ENCODE measurements at places on chromosomes 1 and 21.
A peak's percentile ranks its signal among the peaks of the same experiment; 100 is the strongest.

- no peaks in the 10 kb centered on the region for H3K4me1 ChIP-seq
- no peak overlapping the region for H3K27ac ChIP-seq
- no peak overlapping the region for H3K4me3 ChIP-seq
- DNase-seq = no peak
- H3K27me3 ChIP-seq = no peaks in the 10 kb centered on the region
Measured at GRCh38 chr1:242515555-242515954, 8.9 kb downstream of the PLD5 start.

DNA sequence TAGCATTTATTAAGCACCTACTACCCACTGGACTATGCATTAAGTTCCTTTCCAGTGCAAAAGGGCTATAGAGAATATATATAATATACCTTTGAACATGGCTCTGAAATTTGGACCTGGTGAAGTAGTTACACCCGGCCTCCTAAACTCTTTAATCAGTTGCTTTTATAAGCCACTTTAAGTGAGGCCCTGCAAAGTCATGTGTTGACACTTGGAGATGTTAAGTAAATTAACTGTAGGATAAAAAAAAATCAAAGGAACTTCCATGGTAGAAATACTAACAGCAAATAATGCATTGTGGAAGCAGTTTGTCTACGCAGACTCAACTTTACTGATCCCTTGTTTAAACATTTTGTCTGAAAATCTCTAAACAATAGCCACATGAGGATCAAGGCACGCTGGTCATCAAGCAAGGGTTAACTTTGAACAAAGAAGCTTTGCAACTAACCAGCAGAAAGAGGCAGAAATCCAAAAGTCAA, 283.9 kb downstream of the VAV3 start:
- H3K27ac ChIP-seq = no peak overlapping the region
- H3K4me3 ChIP-seq = no peak overlapping the region
- no peaks in the 10 kb centered on the region for H3K27me3 ChIP-seq
- no peaks in the 10 kb centered on the region for H3K4me1 ChIP-seq
- no peaks in the 10 kb centered on the region for H3K36me3 ChIP-seq

- H3K4me1 ChIP-seq = no peaks in the 10 kb centered on the region
- H3K27me3 ChIP-seq = no peaks in the 10 kb centered on the region
- no peak overlapping the region for H3K27ac ChIP-seq
- no peak for DNase-seq
- H3K4me3 ChIP-seq = no peak overlapping the region
Measured at GRCh38 chr1:101060992-101061391, 35.4 kb upstream of the DPH5 start.

DNA sequence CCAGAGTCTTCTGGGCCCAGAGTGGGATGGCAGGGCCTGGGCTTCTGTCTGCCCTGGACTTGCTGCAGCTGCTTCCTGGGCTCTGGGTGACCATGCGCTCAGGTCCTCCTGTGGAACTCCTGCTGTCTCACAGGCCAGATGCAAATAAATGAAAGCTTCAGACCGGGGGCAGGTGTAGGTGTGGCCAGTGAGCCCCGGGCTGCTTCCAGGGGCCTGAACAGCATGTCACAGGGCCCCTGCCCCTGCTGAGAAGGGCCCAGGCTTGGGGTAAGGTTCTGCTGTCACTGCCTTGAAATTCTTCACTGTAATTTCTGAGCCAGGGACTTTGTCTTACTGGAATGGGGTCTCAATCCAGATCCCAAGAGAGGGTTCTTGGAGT, 2.5 kb upstream of the PKNOX1 start:
- DNase-seq = peak; percentile 61
- H3K36me3 ChIP-seq = no peaks in the 10 kb centered on the region
- H3K4me3 ChIP-seq = no peak overlapping the region
- H3K4me1 ChIP-seq = peaks cover 16% of the 10 kb centered on the region

- no peak overlapping the region for H3K4me3 ChIP-seq
- H3K27ac ChIP-seq = no peak overlapping the region
- no peak for DNase-seq
- H3K27me3 ChIP-seq = no peaks in the 10 kb centered on the region
Measured at GRCh38 chr1:193504920-193505319, 318.5 kb upstream of the B3GALT2 start.

GRCh38 chr21:14913638-14914037, 151.2 kb downstream of the NRIP1 start:
- no peaks in the 10 kb centered on the region for H3K27me3 ChIP-seq
- no peaks in the 10 kb centered on the region for H3K4me1 ChIP-seq
- no peak overlapping the region for H3K27ac ChIP-seq
- no peak overlapping the region for H3K4me3 ChIP-seq
- no peaks in the 10 kb centered on the region for H3K36me3 ChIP-seq
- DNase-seq = no peak

DNA sequence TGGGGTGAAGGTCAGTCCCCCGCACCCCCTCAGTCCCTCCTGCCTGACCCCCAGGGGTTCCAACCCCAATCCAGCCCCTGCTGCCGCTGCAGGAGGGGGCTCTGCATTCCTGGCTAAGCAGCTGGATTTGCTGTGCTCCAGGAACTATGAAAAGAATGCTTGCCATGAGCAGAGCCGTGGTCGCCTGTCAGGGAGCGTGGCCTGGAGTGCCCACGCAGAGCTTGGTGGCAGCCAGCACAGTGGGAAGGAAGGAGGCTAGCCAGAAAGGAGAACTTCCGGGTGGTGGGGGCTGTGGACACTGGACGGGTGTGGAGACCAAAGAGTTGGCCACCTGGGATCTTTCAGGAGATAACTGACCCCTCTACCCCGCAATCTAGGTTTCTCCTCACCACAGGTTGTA, 5.6 kb downstream of the COL8A2 start:
- H3K4me3 ChIP-seq = no peak overlapping the region
- no peaks in the 10 kb centered on the region for H3K36me3 ChIP-seq
- H3K27me3 ChIP-seq = no peaks in the 10 kb centered on the region
- peak overlapping the region; percentile 42 for H3K27ac ChIP-seq

DNA sequence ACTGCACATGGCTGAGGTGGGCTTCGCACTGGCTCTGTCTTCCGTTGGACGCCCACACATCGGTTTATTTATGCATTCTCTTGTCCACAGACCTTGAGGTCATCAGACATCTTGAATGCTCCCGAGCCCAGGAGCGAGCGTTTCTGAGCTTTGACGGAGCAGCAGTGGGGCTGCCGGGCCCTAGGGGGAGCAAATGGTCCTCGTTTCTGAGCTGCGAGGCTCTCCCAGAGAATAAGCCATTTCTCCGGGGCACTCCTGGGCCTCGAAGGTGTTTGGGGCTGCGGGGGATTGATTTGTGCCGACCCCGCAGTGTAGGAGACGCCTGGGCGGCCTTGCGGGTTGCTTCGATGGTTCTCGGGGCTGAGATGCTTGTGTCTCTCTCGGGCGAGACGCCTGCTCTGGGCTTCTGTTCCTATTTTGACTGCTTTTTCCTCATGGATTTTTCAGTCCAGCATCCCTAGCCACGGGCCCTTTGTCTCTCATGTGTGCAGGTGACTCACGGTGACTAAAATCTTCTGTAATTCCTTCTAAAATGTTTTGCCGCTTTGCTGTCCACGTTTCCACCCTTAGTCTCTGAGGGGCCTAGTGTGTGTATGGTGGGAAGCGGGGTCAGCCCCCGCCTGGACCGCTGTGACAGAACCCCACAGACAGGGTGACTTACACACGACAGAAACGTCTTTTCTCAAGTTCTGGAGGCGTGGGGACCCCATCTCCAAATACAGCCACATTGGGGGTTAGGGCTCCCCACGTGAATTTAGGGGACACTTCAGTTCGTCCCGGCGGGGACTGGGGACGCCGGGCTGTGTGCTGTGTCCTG, 62.1 kb downstream of the FAAP20 start:
- peaks cover 57% of the 10 kb centered on the region for H3K4me1 ChIP-seq
- peak overlapping the region; percentile 41 for H3K4me3 ChIP-seq
- DNase-seq = peak; percentile 64
- peak overlapping the region; percentile 88 for H3K27ac ChIP-seq
- no peaks in the 10 kb centered on the region for H3K27me3 ChIP-seq

- H3K36me3 ChIP-seq = peaks cover 36% of the 10 kb centered on the region
- H3K4me3 ChIP-seq = no peak overlapping the region
- no peaks in the 10 kb centered on the region for H3K27me3 ChIP-seq
- DNase-seq = no peak
- no peak overlapping the region for H3K27ac ChIP-seq
- H3K4me1 ChIP-seq = peaks cover 9% of the 10 kb centered on the region
Measured at GRCh38 chr1:15531682-15532081, 5.0 kb downstream of the DNAJC16 start.

DNA sequence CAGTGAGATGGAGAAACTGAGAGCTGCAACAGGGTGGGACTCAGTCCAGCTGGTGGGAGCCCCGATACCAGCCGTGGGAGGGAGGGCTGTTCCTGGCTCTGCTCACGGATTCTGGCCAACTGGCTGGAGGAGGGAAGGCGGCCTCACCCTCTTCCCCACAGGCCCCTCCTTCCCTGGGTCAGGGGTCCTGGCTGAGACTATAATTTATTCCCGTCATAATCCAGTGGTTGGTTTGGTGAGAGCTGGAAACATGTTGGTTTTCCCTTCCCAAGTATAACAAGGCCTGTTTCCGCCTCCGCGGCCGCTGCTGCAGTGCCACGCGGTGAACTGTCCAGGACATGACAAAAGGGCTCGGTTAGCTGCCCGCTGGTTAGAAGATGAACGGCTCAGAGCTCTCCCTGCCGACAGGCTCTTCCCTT, 10.0 kb downstream of the PTPRF start:
- H3K27me3 ChIP-seq = no peaks in the 10 kb centered on the region
- H3K36me3 ChIP-seq = no peaks in the 10 kb centered on the region
- no peak overlapping the region for H3K4me3 ChIP-seq
- no peak for DNase-seq
- H3K27ac ChIP-seq = peak overlapping the region; percentile 24

GRCh38 chr1:66316464-66317247, 217.3 kb upstream of the SGIP1 start:
- no peaks in the 10 kb centered on the region for H3K27me3 ChIP-seq
- H3K36me3 ChIP-seq = no peaks in the 10 kb centered on the region
- H3K27ac ChIP-seq = peak overlapping the region; percentile 13

GRCh38 chr1:218701131-218701530, 356.0 kb downstream of the TGFB2 start:
- H3K4me1 ChIP-seq = no peaks in the 10 kb centered on the region
- H3K27me3 ChIP-seq = no peaks in the 10 kb centered on the region
- no peak overlapping the region for H3K27ac ChIP-seq

- H3K27ac ChIP-seq = no peak overlapping the region
- H3K36me3 ChIP-seq = no peaks in the 10 kb centered on the region
- no peaks in the 10 kb centered on the region for H3K27me3 ChIP-seq
- DNase-seq = no peak
- H3K4me3 ChIP-seq = no peak overlapping the region
Measured at GRCh38 chr1:227905573-227906487, 41.9 kb downstream of the WNT9A start.

DNA sequence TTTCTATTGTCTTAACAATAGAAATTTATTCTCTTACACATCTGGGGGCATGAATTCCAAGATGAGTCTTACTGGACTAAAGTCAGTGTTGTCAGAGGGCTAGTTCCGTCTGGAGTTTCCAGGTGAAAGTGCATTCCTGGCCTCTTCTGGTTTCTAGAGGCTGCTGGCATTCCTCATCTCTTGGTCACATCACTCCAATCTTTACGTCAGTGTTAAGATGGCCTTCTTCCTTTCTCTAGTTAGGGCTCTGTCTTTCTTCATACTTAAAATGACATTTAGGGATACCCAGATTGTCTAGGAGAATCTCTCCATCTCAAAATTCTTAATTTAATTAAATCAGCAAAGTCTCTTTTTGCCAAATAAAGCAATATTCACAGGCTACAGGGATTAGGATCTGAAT, 13.3 kb upstream of the PDC start:
- DNase-seq = no peak
- H3K4me3 ChIP-seq = no peak overlapping the region
- no peaks in the 10 kb centered on the region for H3K27me3 ChIP-seq
- H3K36me3 ChIP-seq = no peaks in the 10 kb centered on the region

DNA sequence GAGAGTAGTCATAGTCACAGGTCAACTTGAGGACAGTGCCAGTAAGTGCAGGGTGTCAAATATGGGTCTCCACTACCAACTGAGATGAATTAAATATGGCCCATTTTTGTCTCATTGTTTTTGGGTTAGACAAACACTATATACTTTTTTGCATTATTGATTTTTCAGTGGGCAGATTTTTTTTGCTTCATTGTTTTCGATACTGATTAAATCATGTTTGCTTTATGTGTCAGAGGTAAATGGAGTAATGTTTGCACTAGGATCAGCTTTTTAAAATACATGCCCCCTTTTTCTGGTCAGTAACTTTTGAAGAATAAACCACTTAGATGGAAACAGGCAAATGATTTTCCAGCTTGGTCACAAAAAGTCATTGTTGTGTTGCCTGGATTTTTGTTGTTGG, 199.0 kb downstream of the USH2A start:
- H3K36me3 ChIP-seq = no peaks in the 10 kb centered on the region
- H3K27ac ChIP-seq = no peak overlapping the region

DNA sequence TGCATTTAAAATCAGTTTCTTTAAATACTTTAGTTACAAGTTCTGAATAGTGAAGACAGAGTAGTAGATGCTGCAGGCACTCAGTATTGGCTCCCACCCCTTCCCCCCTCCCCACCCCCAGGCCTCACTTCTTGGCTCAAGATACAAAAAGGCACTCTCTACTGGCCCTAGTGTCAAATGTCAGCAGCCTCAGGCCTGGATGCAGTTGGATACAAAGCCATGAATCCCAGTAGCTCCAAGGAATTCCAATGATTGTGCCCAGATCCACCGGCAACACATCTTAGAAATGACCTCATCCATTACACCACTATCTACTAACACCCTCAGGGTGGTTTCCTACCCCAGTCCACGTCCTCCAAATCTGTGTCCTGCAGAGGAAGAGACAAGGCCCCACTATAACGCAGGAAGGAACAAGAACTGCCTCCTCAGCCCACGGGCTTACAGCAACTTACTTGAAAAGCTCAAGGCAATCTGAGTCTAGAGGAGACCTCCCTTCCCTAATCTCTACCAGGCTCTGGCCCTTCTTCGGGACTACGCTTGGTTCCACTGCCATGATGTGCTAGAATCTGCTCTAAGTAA, 17.6 kb downstream of the ACADM start:
- H3K4me1 ChIP-seq = no peaks in the 10 kb centered on the region
- peaks cover 77% of the 10 kb centered on the region for H3K36me3 ChIP-seq
- no peaks in the 10 kb centered on the region for H3K27me3 ChIP-seq
- no peak overlapping the region for H3K27ac ChIP-seq
- DNase-seq = no peak
- H3K4me3 ChIP-seq = no peak overlapping the region

DNA sequence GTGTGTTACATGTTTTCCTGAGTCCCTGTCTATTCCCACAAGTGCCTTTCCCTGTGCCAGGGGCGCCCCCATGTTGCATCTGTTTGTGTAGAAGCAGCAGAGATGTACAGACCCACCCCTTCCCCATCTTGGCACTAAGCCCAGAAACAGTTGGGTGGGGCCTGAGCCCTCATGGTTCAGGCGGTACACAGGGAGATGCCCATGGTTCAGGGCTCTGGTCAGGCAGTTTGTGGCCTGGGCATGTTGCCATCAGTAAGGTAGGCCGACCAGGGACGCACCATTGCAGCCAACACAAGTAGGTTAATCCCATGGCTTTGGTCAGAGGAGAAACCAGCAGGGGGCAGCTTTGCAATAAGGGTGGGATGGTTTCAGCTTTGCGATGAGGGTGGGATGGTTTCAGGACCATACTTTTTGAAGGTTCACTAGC, 914 bp upstream of the ADGRB2 start:
- H3K4me1 ChIP-seq = peaks cover 21% of the 10 kb centered on the region
- DNase-seq = no peak
- H3K4me3 ChIP-seq = no peak overlapping the region
- peaks cover 33% of the 10 kb centered on the region for H3K27me3 ChIP-seq
- H3K27ac ChIP-seq = no peak overlapping the region

Data from upper lobe of right lung (tissue), 1 donor.